ENCODE measurements at places on chromosomes 2 and 18.

- no peak for DNase-seq
These were observed 35.2 kb upstream of the LDLRAD4 start for GRCh38 chr18:13183359-13183758.

DNA sequence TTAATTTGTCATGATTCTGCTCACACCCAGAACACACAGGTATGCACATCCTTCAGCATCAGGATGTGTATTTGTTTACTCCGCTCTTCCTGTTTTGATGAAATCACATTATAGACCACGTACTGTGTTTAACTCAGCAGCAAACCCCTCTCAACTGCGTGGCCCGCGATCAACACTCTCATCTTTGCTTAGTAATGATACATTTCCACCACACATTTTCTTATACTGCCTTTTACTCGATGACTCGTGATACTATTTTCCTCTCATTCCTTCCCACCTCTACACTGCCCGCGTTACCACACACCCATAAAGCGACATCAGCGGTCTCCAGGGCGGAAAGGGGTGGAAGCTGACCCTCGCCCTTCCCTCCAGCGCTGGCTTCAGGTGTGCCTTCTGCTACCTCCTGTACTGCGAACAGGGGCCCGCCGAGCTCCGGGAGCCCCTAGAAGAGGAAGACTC, 1.3 kb downstream of the NETO1 start:
- no peak for DNase-seq

DNA sequence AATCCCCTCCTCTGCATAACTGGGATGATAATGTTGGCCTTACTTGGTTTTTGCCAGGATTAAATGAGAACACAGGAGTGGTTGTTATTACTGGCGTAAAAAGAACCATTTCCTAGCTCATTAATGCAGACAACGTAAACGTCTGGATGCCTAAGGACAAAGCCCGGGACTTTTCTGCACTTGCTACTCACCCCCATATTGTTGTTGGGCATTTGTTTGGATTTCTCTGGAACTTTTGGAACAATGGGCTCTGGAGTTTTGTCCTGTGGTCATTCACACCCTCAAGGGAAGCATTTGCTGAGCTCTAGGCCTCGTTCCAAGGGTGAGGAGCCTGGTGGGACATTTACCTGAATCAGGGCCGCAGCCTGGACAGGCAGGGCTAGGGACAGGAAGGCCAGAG, 76.0 kb downstream of the HS1BP3 start:
- no peak for DNase-seq

GRCh38 chr2:28499282-28499681, 3.4 kb downstream of the PLB1 start:
- DNase-seq, result no peak

DNA sequence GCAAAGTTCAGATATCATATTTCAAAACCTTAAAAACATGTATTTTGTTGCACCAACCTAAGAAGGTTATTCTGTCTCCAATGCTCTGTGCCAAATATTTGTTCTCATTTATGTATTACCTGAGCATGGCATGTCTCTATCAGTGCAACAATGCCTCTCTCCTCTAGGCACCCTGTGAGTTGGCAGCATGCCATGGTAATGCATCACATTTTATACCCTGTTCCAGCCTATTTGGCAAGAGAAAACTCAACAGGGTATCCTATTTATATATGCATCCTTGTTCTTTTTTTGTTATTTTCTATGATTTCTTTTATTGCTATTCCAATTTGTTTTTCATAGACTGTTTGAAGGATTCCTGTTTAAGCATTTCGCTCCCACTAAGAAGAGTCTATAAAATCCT, 126.3 kb upstream of the NRXN1 start:
- DNase-seq, result no peak
